ENCODE measurements at places on chromosomes 6 and 20.

GRCh38 chr6:149683256-149683859 is 34.5 kb downstream of the LATS1 start:
- DNase-seq, result no peak

- DNase-seq, result no peak
Observed at GRCh38 chr20:6680441-6680840, 87.0 kb upstream of the BMP2 start.

- DNase-seq, result peak; percentile 55
Observed at GRCh38 chr20:36084897-36085613, 69.5 kb upstream of the EPB41L1 start.

DNA sequence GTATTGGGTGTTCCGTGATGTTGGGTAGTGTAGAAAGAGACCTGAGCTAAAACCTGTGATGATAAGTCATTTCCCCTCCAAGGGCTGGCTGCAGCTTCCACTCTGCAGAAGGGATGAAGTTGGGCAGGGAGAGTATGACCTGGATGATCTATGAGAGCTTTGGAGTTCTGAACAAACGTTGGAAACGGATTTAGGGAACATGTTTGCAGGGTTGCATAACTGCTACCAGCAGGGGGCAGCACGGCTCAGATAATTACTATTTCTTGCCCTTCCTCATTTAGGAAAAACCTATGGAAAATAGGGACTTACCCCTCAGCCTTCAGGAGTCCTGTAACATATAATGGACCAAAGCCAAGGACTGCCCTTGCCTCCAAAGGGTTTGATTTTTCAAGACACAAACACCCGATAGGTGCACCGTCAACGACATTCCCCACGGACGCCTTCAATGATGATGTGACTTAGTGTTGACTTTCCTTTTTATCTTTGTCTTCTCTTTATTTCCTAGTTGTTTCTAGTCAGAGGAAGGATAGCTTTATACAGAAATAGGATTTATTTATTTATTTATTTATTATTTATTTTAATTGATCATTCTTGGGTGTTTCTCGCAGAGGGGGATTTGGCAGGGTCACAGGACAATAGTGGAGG is 164.9 kb upstream of the SASH1 start:
- DNase-seq, result peak; percentile 61
